ENCODE measurements at places on chromosomes 6 and 20.

GRCh38 chr6:62429781-62430180 lies 143.8 kb upstream of the KHDRBS2 start:
- DNase-seq, result no peak

DNA sequence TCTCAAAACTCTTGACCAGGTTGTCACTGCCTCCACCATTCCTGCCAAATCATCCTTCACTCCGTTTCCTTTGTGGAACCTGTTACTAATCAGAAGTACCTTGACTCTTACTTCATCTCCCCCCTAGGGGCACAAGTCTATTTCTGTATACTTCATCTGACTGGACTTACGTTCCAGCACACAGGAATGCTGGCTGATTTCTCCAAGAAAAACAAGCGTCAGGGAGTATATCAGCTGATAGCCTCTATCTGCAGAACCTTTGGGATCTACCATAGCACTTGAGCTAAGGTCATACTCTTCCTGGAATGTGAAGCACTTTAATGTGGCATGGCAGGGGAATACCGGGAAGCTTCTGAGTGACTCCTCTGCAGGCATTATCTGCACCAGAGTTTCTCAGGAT lies 178.1 kb upstream of the MOCS1 start:
- DNase-seq, result no peak

DNA sequence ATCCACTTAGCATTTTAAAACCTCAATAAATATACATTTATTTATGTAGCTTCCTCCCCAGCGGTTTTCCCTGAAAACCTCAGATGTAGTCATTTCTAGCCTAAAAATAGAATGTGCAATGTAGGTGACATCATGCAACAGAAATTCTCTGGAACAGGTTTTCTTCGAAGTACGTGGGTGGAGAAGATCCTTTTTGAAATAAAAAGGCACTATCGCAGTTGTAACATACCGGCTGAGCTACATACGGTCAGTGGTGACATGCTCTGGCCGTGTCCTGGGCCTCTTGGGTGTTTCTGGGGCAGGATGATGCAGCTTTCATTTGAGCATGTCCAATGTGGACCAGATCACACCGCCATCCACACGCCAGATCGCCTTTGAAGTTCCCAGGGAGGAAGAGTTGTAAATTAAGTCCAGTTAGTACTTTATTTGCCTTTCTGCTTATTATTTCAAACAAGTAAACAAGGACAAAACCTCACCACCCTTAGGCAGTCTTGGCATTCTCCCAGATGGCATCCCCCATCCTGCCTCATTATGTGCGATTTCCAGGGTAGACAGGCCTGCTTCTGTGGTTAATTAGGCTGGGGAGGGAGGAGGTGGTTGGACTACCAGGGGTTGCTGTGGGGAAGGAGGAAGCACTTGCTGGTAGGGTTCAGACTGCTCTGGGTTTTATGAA lies 109.5 kb upstream of the CLDN20 start:
- peak; percentile 96 for DNase-seq

DNA sequence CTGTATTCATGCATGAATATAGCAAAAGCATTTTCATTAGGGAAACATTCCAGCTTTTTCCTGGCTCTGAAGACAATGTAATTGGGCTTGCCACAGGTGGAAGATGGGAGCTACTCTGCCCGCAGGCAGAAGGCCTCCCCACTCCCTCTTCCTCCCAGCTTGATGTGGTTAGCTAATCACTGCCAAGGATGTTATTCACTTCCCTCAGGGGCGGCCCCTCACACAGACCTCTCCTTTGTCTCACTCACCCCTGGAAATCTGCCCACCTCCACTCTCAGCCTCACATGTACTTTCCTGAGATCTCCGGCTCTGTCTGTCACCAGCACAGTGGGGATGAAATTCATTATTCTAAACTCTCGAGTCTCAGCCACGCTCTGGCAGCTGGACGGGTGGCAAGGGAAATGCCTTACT lies 100.7 kb downstream of the ANKRD60 start:
- peak; percentile 98 for DNase-seq

DNA sequence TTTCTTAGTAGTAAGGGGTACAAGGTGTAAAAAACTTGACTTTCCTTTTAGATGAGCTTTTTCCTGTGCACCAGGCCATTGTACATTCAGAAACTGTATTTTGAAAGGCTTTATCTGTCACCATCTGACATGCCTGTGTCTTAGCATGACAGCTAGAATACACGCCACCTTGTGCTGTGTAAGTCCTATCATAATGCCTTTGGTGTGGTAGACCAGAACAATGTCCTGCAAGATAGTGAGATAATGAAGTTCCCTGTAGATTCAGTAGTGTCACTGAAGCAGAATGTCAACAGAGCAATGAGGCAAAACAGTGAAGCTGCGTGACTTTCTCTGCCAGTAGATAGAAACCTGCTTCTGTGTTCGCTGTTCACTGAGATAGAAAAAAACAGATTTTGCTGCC lies 105.8 kb downstream of the JAG1 start:
- no peak for DNase-seq

GRCh38 chr6:17962436-17963031 lies 24.9 kb downstream of the KIF13A start:
- peak; percentile 98 for DNase-seq

- no peak for DNase-seq
Observed at GRCh38 chr6:130107710-130108109, 89.3 kb downstream of the L3MBTL3 start.

DNA sequence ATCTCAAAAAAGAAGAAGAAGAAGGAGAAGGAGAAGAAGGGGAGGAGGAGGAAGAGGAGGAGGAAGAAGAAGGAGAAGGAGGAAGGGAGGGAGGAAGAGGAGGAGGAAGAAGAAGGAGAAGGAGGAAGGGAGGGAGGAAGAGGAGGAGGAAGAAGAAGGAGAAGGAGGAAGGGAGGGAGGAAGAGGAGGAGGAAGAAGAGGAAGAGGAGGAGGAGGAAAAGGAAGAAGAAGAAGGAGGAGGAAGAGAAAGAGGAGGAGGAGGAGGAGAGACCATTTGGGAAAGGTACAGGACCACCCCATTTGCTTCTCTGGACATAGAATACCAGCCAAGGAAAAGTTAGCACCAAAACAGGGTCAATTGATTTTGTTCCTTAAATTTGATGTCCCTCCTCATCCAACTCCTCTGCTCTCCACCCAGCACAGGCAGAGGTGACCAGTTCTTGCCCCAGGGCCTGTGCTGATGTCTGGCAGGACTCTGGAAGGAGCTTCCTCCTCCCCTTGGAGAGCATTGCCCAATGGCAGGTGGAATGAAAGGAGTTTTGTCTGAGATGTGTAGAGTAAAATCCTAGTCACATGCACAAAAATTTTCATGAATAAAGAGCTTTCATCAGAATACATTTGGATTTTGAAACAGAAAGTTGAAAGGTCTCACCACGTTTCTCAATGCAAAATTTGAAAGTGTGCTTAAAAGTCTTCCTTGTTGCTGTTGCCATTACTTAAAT lies 182.9 kb downstream of the LY86 start:
- no peak for DNase-seq

DNA sequence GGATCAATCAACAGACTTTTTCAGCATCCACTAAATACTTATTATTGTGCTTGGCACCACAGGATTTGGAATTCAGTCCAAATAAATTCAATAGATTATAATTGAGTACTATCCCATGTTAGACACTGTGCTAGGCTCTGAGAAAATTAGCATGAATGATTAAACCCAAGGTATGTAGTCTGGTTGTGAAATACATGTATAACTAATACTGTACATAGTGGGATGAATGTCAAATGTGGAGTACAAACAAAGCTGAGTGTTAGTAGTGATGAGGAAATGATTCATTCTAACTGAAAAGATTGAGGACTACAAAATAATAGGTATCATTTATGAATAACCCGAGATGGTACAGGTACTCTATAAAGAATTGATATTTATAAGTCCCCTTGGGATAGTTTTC lies 111.9 kb upstream of the FLRT3 start:
- DNase-seq, result no peak
